Esophagus mucosa (tissue), 1 donor: ENCODE measurements at places on chromosomes 4 and X. TPM values are rescaled to one million over a fixed set of nuclear protein-coding genes. Genes with fewer than 3 reads are reported as not detected.

GRCh38 chr4:181760560-181760959, 482.6 kb upstream of the TENM3 start:
- ATAC-seq, result no peak

Gene SPANXA1
- not detected for total RNA-seq

Gene PFKFB1
- total RNA-seq, result 0.36 TPM

Gene SPOCK3
- not detected for total RNA-seq

GRCh38 chr4:65407483-65407882, 262.8 kb downstream of the EPHA5 start:
- ATAC-seq, result no peak

DNA sequence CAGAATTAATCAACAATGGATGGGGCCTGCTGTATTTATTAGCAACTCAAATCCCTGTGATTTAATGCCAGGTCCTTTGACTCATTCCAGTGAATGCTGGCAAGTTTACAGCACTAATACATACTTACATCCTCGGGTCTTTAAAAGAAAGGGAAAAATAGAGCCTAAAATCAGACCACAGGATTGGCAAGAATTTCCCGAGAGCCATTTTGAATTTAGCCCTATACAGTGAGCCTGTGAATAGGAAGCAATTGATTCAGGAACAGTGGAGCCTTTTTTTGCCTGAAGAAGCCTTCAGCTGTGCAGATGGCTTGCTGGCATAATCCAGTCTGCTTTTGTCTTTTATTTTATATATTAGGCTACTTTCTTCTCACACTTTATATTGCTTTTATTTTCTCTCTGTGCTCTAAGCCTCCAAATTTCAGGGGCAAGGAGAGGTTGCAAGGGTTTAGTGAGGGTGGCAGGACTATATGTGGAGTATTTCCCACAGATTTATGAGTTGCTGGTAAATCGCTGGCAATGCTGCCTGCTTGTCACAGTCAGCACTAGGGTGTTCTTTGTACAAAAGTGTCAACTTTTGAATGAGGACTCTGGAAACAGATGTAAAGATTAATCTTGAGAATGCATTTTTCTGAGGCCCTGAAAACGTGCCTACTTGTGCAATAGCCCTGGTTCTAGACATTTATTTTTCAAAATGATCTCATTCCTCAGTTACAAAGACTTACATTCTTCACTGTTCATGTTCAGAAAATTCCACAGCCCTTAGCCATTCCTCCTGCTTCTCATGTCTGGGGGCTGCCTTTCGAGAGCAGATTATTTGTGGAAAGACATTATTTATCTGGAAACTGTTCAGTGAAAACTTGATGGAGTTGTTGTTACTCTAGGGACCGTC, 303.5 kb downstream of the SPRY1 start:
- no peak for ATAC-seq

DNA sequence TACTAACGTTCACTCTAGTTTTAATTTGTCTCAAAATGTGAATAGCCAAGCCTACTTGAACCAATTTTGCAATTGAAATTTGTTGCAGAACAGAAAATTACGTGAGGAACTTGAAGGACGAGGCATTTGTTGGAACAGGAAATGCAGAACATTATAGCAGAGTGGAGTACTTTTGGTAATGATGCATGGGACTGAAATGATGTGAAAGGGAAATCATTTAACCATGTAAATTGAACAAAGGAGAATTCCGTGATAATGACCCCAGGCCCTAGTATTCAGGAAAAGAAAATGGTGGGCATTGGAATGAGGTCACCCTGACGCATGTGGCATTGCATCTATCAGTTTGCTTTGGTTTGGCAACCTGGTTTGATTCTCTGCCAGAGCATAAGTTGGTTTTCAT, 44.9 kb upstream of the BEND4 start:
- ATAC-seq, result no peak

Gene SH3RF1
- 5.4 TPM for total RNA-seq

Gene NXF2B
- not detected for total RNA-seq
